MCF 10A (cell line): ENCODE measurements at places on chromosomes 1 and 21.
A peak's percentile ranks its signal among the peaks of the same experiment; 100 is the strongest.

DNA sequence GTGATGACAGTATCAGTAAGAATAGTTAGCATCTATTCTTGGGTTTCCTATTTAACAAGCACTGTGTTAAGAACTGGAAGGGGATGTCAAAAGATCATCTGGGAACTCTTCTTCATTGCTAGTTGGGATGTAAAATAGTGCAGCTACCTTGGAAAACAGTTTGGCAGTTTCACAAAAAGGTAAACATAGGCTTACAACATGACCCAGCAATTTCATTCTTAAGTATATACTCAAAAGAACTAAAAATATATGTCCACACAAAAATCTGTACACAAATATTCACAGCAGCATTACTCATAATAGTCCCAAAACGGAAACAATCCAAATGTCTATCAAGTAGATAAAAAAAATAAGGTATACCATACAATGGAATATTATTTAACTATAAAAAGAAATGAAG lies 45.7 kb downstream of the DIPK1A start:
- DNase-seq: no peak

- peak; percentile 4 for DNase-seq
Measured at GRCh38 chr1:44275991-44276405, 62.7 kb downstream of the DMAP1 start.

- DNase-seq: peak; percentile 42
Measured at GRCh38 chr1:177927021-177927596, 42.7 kb downstream of the SEC16B start.

DNA sequence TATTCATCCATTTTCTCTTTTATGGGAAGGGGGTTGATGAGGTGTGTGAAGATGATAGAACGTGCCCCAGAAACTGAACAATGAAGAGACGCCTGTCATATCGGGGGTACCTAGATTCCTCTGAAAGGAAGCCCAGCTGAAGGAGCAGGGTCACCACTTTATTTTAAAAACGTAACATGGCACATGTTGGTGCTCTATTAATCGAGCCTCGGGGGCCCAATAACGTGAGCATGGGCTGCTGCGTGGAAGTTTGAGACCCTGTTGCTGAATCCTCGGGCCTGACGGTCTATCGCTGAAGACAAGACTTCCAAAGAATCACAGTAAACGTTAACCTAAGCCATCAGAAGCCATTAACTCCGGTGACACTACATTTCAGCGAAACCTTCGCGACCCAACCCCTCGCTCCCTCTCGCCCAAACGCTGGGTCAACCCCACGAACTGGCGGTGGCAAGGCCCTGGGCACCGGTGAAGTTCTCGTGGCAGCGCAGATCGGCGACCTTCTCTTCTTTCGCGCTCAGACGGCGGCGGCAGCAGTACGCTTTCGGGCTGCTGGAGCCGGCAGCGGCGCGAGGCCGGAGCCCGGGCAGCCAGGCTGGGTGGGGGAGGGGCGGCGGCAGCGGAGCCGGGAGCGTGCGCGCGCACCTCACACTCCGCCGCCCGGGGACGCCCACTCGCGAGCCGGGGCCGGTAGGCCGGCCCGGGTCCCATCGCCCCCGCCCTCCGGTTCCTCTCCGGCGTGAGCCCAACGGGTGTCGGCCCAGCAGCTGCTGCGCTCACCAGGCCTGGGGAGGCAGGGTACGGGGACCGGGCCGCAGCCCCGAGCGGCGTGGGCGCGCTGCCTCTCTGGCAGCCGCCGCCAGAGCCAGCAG lies 838 bp upstream of the MAN1A2 start:
- peak; percentile 73 for DNase-seq

DNA sequence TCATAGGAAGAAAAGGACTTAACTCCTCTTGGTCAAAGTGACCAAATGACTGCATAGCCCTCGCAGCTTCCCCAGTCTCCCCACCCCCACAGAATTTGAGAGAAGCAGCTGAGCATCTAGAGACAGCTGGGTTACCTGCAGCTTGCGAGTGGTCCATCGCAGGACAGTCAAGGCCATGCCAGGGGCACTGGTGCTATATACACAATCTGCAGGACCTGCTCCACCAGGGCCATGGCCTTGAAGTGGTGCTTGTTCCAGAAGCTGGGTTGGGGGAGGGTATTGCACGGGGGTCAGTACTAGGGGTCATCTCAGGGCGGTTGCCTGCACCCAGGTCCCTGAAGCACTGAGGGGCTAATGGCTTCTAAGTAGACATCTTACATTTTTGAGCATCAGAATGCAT lies 10.4 kb downstream of the MRTO4 start:
- no peak for DNase-seq

DNA sequence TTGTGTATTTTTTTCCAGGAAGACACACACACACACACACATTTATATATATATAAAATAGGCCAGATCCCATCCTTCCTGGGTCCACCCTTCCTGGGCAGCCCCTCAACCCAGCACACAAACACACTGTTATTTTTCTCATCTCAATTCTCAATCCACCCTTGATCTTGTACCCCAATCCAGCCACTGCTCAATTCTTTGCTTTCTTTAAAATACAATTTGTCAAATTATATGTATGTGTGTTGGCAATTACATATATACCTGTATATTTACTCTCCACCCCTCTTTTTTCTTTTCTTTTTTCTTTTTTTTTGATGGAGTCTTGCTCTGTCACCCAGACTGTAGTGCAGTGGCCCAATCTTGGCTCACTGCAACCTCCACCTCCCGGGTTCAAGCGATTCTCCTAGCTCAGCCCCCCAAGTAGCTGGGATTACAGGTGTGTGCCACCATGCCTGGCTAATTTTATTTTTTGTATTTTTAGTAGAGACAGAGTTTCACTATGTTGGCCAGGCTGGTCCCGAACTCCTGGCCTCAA lies 88.3 kb downstream of the DHRS3 start:
- DNase-seq: no peak

- DNase-seq: no peak
Measured at GRCh38 chr1:233356705-233356987, 29.1 kb downstream of the MAP3K21 start.

- no peak for DNase-seq
Measured at GRCh38 chr21:35367553-35367952, 318.5 kb upstream of the RUNX1 start.

- no peak for DNase-seq
Measured at GRCh38 chr21:25420831-25421230, 186.4 kb downstream of the MRPL39 start.

DNA sequence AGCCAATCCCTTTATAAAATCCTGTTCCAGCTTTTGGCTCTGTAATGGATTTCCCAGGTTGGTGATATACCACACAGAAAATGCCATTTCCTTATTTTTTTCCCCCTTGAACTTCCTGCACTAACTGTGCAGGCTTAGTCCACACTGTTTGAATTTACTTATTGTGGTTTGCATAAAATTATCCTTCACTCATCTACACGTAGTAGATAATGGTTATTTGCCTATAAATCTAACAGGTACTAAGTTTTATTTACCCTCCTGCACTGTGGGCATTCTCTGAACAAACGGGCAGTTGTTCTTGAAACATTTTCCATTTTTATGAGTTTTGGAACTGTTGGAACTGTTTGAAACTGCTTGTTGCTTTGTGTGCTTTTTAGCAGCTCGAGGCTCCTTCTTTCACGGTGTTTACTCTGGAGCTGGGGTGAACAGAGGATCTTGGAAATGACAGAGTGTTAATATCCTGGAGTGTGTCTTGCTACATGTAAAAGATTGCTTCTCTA lies 23.0 kb upstream of the KIFAP3 start:
- DNase-seq: no peak
